Stimulated activated CD8-positive, alpha-beta memory T cell treated with anti-CD3 and anti-CD28 coated beads, Interleukin-12 subunit alpha, Interleukin-12 subunit beta, amount 100 ng/mL, for 4 hours (primary cell): ENCODE measurements at places on chromosomes 7 and 10.
A peak's percentile ranks its signal among the peaks of the same experiment; 100 is the strongest.

- DNase-seq = no peak
Measured at GRCh38 chr7:97138830-97139229, 21.3 kb downstream of the SDHAF3 start.

GRCh38 chr7:42709284-42709683 is 202.6 kb downstream of the C7orf25 start:
- no peak for DNase-seq

DNA sequence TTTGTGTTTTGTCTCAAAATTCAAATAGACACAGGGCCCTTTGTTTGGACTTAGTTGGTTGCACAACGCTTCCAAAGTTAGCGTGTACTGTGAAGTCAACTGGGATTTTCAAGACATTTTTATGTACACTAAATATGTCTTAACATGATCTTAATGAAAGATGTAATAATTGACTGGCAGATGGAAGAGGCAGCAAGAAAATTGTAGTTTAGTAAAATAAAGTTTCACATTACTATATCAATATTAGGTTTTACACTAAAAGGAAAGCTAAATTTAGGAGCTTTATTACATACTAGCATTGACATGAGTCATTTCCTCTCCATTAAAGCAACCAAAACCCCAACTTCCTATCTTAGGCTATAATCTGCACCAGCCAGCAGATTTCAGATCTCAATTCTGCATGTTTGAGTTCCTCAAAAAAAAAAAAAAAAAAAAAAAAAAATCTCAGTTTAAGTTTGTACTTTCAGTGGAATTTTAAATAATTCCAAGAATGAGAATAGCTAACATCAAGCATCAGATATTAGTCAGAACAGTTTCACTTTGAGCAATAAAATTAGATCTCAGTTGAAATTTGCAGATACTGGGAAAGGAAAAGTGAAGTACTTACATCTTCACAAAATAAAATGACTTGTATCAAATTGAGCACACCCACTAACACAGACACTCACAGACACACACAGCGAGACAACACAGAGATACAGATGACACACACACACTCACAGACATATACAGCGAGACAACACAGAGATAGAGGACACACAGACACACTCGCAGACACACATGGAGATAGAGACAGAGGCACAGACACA is 346.6 kb upstream of the KLF6 start:
- no peak for DNase-seq

DNA sequence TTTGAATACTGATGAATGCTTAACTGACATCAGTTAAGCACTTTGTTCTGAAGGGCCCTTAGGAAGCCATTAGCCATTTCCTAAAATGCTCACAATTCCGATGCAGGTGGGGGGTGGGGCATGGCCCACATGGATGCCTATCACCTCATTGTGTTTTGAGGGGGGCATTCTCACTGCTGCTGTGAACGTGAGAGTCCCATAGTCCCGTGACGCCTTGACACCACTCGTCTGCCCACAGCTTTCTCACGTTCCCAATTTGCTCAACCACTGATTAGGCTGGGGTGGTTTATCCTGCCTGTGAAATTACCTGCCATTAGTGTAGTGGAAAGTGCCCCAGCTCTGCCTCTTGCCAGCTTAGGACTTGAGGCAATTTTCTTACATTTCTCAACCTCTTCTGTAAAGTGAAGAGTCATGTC is 31.9 kb downstream of the DUSP5 start:
- peak; percentile 19 for DNase-seq

DNA sequence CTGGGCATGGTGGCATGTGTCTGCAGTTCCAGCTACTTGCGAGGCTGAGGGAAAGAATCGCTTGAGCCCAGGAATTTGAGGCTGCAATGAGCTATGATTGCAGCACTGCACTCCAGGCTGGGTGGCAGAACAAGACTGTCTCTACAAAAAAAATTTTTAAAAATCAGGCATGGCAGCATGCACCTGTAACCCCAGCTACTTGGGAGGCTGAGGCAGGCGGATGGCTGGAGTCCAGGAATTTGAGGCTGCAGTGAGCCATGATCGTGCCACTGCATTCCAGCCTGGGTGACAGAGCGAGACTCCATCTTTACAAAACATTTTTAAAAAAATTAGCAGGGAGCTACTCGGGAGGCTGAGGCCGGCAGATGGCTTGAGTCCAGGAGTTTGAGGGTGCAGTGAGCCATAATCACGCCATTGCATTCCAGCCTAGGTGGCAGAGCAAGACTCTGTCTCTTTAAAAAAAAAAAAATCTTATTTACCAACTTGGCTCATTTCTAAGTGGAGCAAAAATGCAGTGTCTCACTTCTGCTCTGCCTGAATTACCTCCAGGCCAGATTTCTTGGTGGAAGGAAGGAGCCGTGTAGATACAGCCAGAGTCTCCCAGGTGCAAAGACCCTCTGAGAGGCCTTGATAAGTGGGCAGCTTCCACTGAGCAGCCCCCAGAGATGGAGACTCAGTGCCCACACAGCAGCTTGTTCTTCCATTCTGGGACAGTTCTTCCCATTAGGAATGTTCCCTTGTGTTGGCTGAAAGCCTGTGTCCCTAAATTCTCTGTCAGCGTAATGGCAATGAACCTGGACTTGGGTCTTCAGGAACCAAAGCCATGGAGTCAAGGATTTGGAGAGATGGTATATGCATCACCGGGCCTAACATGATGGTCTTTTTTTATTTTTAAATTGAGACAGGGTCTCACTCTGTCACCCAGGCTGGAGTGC is 30.0 kb downstream of the GTF2IRD1 start:
- no peak for DNase-seq

GRCh38 chr7:37262181-37262580 is 186.5 kb downstream of the ELMO1 start:
- DNase-seq = no peak

DNA sequence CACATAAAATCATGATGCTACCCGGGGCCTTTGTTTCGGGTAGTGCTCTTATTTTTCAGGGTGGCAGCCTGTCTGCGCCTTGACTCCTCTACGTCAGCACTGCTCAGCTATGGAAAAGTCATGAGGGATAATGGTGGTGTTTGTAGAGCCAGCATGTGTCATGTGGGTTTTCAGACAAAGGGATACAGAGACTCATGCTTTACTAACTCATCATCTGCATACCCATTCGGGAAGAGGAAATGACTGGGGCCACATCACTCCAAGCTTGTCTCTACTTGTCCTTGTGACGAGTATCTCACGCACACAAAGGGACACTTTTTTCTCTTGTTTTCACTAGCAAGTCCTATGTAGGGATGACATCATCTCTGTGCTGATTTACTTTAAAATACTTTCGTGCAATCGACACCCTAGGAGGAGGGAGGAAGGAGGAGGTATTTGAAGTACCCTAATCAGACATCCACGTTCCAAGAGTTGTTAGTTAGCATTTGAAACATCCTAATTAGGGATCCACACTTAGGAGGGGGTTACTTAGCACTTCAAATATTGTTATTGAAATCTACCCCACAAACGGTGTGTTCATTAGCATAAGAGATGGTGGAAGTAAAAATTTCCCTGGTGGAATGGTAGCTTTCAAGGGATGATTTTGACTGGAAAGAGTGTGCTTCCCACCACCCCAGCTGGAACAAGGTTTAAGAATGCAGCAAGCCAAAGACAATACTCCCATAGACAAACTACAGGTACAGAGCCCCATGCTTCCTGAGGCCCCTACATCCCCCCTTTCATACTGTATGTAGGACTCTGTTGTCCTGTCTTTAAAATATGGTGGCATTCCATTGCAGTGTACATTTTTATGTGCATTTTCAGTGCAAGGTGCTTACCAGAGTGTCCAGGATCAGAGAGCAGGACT is 52.0 kb downstream of the THNSL1 start:
- no peak for DNase-seq

GRCh38 chr7:150860291-150860977 is 8.1 kb downstream of the AOC1 start:
- no peak for DNase-seq

DNA sequence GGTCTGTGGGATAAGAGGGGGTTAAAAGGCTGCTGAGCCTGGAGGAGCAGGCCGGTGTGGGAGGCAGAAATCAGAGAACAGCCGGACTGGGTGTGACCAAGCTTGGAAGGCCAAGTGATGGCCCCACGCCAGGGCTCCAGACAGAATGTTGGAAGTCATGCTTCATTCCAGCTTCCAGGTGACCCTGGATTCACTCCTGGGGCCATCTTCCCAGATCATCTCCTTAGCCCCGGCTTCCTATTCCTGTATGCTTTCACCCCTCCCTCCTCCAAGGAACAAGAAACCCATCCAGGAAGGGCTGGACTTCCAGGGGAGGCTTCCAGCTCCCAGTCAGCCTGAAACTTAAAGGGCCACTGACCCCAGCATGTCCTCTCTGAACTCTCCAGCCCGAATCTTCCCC is 1.0 kb downstream of the INMT start:
- DNase-seq = no peak

GRCh38 chr7:26599982-26600381 is 264.4 kb downstream of the SKAP2 start:
- DNase-seq = no peak

DNA sequence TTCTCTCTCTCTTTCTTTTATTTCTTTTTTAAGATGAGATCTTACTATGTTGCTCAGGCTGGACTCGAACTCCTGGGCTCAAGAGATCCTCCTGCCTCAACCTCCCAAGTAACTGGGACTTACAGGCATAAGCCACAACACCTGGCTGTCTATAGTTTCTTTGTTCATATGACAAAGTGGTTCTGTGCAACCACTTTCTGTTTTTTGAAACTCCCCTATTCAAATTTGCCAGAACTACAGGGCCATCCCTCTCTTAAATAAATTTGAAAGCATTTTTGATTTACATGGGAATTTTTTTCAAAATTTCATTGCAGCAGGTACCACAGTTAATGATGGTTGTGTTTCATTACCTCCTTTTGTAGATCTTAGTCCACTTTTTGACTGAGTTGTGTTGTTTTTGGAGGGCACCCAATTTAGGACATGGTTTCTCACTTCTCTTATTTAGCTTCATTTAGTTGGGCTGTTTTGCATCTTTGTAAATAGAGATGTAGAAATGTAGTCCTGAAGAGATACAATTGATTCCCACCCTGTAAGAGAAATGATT is 119.2 kb downstream of the LRRC4 start:
- no peak for DNase-seq

DNA sequence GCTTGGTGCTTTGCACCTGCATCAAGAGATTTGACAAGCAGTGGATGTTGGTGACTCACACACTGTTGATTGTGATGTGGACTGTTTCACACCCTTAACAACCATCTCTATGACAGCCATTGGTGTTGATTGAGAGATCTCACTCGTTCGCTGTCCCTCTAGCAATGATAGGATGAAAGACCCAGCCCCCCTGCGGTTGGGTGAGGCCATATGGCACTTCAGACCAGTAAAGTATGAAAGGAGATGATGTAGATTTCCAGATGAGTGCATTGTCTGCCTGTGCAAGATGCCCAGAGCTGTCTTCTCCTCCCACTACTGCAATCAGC is 138.7 kb upstream of the PRR15 start:
- DNase-seq = no peak

DNA sequence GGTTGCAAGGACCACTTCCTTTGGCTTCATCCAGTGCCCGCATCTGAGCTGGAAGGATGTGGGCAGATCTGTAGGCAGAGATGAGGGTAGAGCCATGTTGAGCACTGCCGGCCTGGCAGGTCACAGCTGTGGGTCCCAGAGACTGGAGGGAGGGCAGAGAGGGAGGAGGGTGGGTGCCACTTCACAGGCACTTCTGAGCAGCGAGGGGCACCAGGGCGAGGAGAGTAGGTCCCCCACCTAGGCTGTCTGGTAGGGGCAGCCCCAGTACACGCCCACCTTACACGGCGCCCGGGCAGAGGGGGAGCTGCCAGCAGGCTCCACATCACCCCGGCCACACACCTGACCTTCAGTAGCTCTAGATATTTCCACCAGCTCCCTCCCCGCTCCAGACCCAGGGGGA is 473.0 kb upstream of the FOXK1 start:
- DNase-seq = no peak

DNA sequence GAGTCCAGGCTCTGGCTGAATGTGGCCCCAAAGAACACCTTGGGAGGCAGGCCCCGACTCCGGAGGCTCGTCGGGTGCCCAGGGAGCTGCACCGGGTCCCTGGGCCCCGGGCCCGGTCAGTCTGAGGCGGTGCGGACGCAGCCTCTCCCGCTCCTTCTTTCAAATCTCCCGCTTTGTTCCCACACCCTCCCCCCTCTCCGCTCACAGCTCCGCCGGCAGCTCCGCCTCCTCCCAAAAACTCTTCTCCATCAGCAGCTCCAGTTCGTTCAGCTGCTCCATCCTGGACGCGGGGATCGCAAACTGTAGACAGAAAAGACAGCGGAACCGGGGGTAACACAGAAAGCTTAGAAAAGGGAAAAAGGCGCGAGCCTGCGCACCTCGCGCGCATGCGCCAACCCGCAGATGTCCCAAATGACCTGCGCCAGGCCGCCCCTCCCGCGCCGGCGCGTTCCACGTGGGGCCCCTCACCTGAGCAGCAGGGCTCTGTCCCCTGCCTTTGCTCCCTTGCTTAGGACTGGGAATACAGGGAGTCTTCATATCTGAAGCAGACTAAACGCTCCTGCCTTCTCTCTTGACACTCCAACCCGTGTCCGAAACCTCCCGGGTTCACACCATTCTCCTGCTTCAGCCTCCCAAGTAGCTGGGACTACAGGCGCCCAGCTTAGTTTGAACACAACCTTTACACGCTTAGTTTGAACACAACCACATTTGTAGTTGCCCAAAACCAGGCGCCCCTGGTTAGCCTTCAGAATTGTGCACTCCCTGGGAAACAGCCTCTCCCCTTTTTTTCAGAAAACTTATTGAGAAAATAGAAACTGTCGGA is at the start of gene DNA2:
DNA2 (minus strand) TSS at position 388 of the 823 bp plus-strand sequence; CDS start at position 279, 109 bp downstream.
- peak; percentile 63 for DNase-seq

GRCh38 chr7:134044682-134045081 is 82.5 kb upstream of the LRGUK start:
- DNase-seq = no peak

DNA sequence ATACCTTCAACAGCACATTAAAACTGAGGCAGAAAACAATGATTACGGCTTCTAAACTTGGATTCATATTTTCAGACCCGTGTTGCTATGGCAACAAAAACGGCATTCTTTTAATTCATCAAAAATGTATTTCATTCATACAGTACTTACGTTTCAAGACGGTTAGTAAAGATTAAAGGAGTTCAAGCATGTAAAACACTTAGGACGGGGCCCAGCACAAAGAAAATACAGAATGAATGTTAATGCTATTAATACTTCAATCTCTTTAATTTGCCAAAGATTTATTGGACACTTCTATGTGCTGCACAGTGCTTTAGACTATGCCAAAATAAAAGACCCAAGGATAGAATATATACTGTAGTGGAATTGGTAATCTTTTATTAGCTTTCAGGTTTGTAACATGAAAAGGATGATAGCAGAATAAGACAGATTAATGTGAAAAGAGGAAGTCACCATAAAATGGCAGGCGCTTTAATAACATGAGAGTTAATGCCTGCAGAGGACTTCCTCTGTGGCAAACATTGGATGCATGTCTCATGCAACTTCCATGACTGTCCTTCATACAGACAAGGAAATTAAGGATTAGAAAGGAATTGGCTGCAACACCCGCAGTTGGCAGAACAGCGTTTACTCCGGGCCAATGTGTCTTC is 201.6 kb upstream of the KLF6 start:
- DNase-seq = no peak

DNA sequence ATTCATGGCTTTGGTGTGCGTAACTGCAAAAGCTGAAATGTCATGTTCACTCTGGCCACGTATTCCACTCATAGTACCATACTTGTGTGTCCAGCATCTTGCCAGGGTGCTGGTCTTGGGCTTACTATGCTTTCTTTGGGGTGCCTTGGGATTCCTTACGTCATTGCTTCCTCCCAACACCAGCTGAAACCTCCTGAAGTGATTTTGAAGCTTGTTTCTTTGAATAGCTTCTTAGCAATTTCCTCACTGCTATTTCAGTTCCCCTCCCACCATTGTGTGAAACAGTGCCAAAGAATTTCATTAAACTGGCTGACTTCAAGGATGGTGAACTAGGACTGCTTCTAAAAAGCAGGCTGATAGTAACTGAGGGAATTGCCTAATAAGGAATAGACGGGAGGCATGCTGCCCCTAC is 36.9 kb downstream of the ENTPD1 start:
- DNase-seq = no peak
